ENCODE measurements at places on chromosomes 13 and 19.

GRCh38 chr13:110894086-110894485, 20.8 kb downstream of the ANKRD10 start:
- no peak for DNase-seq

- DNase-seq = no peak
Observed at GRCh38 chr19:13118424-13119193, 545 bp downstream of the NACC1 start.

- no peak for DNase-seq
Observed at GRCh38 chr19:45526143-45526542, 18.9 kb downstream of the VASP start.

GRCh38 chr19:944663-945241, 18.9 kb downstream of the ARID3A start:
- no peak for DNase-seq

DNA sequence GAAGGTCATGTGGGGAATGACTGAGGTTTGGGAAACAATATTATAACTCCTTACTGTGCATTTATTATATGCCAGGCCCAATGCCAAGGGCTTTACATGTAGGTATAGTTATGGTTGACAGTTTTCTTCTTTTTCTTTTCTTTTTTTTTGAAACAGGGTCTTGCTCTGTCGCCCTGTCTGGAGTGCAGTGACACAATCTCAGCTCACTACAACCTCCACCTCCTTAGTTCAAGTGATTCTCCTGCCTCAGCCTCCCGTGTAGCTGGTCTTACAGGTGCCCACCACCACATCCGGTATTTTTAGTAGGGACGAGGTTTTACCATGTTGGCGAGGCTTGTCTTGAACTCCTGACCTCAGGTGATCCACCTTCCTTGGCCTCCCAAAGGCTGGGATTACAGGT, 13.8 kb downstream of the RTN2 start:
- no peak for DNase-seq

DNA sequence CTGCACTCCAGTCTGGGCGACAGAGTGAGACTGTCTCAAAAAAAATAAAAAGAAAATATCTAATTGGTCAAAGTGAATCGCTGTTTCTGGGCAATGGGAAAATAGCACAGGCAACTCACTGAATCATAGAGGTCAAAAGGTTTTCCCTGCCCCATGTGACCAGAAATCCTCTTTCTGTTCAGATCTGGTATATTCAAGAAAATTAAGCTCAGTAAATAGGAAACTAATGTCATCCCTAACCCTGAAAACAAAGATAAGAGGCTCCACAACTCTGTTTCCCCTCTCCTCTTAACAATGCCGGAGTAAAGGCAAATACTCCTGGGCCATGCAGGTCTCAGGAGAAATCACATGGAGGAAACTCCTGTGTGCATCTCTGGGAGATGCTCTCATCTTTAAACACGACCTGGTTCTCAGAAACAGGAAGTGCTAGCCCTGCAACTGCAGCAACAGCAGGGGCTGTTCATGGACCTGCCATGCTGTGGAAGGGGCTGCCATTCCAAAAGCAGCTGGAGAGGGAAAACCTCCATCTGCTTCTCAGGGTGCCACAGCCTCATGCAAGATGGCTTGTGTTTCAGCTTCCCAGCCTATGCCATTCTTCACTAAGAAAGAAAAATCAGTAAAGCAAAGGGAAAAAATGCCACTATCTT, 47.5 kb upstream of the SLC7A9 start:
- no peak for DNase-seq

GRCh38 chr13:69947582-69947981, 160.0 kb upstream of the ATXN8OS start:
- DNase-seq = no peak

DNA sequence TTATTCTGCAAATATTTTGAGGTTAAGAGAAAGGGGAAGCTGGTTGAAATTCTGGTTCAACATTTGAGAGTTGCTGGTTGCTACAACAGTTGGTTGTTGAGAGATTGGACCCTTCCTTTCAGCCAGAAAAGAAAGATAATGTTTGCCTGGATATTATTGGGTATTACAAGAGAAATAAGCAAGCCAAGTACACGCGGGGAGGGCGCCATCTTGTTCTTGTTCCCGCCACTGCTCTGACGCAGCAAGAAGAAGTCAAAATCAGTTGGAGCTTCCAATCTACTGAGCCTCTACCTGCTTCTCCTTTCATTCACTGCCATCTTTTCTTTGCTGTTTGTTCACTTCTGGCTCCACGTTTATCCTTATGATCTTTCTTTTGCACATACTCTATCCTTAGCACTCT, 18.4 kb downstream of the BSPH1 start:
- no peak for DNase-seq

- DNase-seq = no peak
Observed at GRCh38 chr19:36986601-36987000, 70.5 kb downstream of the ZNF568 start.

DNA sequence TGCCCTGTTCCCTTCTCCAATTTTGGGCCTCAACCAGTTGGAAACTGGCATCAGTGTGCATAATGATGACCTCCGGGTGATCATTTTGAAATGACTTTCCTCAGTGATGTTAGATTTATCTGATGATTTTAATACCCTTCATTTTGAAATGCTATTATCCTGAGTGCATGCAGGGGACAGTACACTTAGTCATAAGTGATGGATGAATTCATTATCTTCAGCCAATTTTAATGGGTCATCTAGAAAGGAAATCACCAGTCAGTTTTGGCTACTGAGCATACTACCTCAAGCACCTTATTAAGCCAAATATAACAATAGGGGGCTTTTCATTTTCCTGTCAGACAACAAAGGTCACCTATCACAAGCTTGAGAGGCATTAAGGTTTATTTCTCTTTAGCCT, 118.5 kb upstream of the MIR17HG start:
- no peak for DNase-seq

GRCh38 chr19:12364391-12365235, 870 bp downstream of the ZNF442 start:
- DNase-seq = no peak

- no peak for DNase-seq
Observed at GRCh38 chr13:93098972-93099371, 127.6 kb upstream of the GPC6 start.

- no peak for DNase-seq
Observed at GRCh38 chr13:77062097-77062496, 35.1 kb upstream of the FBXL3 start.

- DNase-seq = no peak
Observed at GRCh38 chr13:45623516-45624090, 8.1 kb upstream of the ERICH6B start.

DNA sequence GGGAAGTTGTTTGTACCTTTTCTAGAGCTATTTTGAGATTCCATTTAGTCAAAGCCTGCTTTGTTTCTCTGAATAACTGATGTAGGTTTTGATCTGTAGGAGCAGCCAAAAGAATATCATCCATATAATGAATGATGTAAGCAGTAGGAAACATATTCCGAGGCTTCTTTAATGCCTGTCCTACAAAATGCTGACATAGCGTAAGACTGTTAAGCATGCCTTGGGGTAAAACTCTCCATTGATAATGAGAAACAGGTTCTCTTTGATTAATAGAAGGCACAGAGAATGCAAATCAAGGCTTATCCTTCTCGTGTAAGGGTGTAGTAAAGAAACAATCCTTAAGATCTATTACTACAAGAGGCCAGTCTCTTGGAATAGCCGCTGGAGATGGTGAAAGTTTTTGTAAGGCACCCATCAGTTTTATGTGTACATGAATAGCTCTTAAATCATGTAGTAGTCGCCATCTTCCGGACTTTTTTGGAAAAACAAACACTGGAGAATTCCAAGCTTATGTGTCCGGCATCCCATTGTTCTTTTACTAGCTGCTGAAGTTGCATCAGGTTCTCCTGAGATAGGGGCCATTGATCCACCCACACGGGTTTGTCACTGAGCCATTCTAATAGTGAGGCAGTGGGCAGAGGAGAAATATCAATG, 13.5 kb downstream of the FPR3 start:
- DNase-seq = no peak

DNA sequence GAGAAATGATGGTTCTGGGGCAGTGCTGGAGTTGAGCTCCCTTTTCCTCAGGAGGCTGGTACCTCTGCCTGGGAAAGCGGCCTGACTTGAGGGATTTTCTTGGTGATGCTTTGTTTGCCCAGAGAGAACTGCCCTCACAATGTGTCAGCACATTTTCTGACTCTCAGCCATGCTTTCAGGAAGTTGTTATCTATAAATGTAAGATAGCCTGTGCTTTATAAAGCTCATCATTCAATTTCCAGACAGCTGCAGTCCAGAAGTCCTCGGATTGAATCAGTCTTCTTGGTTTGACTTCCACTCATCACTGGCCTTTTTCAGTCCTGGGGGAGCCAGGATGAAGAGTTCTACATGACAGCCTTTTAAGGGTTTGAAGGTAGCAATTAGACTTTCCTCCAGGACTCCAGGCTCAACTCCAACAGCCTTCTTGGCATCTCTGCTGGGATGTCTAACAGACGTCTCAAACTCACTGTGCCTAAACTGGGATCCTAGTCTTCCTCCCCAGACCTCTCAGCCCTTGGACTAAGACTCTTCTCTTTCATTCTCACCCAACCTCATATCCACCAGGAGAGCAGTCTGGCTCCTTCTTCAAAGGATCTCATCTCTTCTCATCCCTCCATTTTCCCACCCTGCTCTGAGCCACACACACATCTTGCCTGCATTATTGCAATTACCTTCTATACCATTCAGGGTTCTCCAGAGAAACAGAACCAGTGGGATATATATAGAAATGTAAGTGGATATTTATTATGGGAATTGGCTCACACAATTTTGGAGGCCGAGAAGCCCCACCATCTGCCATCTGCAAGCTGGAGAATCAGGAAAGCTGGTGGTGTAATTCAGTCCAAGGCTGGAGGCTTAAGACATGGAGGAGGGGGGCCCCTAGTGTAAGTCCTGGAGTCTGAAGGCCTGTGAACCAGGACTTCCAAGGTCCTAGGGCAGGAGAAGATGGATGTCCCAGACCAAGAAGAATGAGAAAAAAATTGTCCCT, 13.1 kb downstream of the ERICH6B start:
- no peak for DNase-seq

GRCh38 chr13:73902296-73902695, 231.9 kb downstream of the KLF12 start:
- no peak for DNase-seq

DNA sequence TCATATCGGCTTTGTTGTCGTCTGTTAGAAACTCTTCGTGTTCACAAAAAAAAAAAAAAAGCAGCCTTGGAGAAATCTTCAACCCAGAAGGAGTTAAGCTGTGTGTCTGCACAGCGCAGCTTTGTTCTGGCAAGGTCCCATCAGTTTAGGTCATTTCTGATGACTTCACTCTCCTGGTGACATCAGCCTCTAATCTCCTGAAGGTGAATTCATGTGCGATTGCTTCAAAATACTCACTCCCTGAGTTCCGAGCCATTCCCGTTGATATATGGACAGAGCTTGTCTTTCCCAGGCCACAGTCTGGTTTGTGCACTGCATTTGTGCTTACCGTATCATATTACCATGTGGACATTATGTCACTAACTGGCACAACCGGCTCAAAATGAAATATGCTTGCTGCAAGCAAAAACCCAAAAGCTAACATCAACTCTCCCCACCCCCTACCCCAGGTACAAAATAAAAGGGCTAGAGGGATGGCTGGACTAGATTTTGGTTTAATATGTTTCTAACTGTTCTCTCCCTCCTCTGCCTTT, 342.4 kb downstream of the KCNRG start:
- DNase-seq = peak; percentile 40

DNA sequence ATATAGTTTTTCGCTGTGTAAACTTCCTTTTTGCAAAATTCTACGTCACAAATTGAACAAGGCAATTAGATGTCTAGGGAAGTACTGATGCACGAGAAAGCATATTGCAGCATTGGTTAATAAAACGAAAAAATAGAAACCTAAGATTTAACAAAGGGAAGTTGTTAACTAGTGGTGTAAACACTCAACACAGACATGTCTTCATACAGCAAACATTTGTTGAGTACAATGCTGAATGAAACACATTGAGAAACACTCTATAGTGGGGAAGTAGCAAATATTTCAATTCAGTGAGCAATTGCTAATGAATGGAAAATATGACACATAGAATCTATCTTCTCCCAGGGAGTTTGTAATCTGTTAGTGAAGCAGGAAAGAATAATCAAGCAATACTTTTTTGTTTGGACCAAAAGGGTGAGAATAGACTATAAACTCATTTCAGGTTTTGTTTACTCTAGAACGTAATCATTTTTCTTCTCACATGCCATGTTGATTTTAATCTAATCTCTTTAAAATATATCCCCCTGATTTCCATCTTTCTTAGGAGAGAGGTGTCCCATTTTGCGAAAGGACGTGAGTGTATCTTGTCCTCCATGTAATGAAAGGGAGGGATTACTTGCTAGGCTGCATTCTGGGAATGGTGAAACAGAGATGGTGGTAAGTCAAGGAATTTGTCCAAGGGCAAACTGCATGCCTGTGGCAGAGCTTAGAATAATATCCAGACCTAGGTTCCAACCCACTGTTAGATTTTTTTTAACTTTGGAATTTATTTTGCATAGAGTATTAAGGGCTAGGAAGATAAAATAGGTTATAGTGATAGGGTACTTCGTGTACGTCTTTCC, 1.7 kb upstream of the ANKRD10 start:
- DNase-seq = no peak

- no peak for DNase-seq
Observed at GRCh38 chr19:57052081-57052480, 67.7 kb upstream of the USP29 start.

DNA sequence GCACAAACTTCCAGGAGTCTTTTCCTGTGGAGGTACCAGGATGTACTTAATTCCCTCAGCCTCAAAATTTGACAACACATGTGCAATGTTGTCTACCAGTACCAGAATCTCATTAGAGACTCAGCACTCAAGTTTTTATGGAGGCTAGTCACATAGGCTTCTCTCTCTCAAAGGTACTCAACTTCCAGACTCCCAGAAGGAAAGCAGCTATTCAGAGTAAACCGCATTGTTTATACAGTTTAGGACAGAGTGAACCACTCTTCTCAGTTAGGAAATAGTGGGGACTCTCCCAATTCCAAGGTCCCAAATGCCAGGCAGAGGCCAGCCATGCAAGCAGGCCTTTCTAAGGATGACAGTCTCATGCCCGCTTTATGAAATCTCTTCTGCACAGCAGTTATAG, 8.5 kb upstream of the C1QTNF9B start:
- no peak for DNase-seq

DNA sequence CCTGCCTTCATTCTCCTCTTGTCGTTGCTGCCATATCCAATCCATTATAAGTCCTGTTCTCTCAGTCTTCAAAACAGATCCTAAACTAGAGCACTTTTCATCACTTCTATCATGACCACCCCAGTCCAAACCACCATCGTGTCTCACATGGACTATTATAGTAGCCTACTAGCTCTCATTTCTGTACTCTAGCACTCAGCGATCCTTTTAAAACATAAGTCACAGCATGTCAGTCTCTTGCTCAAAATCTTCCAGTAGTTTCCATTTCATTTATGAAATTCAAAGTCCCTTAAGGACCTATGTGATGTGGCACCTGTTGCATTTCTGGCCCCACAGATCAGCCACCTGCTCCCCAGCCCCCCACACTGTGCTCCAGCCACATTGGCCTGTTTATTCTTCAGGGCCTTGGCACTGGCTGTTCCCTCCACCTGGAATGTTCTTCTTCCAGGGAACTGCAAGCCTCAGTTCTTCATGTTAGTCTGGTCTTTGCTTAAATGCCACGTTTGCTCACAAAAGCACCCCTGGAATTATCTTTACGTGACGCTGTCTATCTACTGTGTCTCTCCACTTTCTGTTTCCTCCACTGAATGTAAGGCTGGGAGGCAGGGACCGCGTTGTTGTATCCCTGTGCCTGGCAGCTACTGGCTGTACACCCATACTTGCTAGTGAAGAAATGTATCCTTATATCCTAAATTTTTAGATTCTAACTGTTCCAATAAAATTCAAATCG, 64.3 kb downstream of the MBNL2 start:
- no peak for DNase-seq

Measured in NCI-H2107 (cell line).